Mucosa of gallbladder (tissue), 1 donor: ENCODE measurements at places on chromosomes 11 and 22. TPM values are rescaled to one million over a fixed set of nuclear protein-coding genes. Genes with fewer than 3 reads are reported as not detected.

DNA sequence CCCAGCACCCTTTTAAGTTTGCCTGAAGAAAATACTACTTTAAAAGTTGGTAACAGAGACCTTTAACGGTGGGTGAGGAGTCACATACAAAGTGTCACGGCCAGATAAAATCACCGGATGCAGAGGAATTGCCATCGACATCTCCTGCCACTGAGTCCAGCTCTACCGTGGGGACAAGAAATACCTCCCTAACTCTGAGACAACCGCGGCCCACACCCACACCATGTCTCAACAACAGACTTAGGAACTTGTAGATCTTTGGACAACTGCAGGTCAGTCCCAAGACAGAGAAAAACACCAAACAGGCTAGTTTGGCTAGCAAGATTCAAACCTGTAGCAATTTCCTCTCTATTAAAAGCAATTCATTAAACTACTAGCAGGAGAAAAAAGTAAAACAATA is 669 bp downstream of the ETS1 start:
- no peak for DNase-seq

DNA sequence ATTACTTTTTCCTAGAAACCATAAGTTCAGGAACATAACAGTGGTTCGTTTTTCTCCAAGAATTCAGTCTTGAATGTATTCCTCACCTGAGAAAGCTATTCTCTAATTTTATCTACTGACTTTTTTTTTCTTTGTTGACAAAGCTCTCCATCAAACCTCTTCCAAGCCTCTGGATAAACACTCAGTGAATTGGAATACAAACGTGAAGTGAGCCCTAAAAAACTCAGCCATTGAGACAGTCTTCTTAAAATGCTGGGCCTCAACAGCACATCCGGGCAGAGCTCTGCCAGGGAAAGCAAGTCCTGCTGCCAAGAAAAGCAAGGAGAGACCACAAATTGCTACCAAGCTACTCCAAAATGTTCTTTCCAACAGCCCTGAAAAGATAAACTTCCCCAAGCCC is 7.7 kb upstream of the SLC1A2 start:
- no peak for DNase-seq

- no peak for DNase-seq
Measured at GRCh38 chr11:10373340-10373739, 68.5 kb downstream of the ADM start.

HTR3B gene
- total RNA-seq = not detected

CEP126 gene
- 10.0 TPM for total RNA-seq

DNA sequence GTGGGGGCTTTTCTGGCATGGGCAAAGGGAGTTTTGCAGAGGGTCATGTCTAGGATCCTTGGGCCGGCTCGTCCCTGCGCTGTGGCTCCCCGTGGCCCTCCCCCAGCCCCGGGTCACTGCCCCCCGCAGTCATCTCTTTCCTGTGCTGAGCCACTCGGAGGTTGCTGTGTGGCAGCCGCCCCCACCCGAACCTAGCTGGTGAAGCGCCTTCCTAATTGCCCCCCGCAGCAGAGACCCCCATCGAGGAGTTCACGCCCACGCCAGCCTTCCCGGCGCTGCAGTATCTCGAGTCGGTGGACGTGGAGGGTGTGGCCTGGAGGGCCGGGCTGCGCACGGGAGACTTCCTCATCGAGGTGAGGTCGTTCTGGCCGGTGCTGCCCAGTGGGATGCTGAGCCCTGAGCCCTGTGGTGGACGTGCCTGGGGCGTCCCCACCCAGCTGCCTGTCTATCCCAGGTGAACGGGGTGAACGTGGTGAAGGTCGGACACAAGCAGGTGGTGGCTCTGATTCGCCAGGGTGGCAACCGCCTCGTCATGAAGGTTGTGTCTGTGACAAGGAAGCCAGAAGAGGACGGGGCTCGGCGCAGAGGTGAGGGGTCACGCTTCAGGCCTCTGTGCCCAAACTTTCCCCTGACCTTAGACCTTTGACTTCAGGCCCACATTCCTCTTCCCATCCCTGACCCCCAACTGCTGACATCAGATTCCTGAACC is 32.0 kb downstream of the SHANK3 start:
- no peak for DNase-seq

DNA sequence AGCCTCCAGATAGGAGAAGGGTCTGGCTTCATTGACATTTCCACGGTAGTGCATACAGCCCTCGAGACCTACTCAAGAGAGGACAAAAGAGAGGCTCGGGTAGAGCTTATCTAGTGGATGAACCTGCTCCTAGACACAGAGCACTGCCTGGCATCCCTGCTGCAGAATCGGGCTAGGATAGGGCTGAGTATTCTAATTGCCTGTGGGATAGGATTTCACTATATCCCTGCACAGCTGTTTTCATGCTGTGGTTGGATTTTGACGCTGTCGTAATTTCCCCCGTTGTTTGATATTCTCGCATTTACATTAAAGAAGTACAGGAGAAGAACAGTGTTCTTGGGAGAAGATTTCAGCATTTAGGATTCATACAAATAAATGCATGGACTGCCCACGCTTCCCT is 107.8 kb downstream of the KIRREL3 start:
- no peak for DNase-seq

DNA sequence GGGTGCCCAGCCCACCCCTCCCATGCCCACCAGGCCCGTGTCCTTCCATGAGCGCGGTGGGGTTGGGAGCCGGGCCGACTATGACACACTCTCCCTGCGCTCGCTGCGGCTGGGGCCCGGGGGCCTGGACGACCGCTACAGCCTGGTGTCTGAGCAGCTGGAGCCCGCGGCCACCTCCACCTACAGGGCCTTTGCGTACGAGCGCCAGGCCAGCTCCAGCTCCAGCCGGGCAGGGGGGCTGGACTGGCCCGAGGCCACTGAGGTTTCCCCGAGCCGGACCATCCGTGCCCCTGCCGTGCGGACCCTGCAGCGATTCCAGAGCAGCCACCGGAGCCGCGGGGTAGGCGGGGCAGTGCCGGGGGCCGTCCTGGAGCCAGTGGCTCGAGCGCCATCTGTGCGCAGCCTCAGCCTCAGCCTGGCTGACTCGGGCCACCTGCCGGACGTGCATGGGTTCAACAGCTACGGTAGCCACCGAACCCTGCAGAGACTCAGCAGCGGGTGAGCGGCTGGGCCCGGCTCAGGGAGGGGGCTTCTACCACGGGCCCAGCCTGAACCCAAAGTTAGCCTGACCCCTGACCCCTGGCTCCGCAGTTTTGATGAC is 3.0 kb downstream of the PKP3 start:
- DNase-seq = peak; percentile 62

DNA sequence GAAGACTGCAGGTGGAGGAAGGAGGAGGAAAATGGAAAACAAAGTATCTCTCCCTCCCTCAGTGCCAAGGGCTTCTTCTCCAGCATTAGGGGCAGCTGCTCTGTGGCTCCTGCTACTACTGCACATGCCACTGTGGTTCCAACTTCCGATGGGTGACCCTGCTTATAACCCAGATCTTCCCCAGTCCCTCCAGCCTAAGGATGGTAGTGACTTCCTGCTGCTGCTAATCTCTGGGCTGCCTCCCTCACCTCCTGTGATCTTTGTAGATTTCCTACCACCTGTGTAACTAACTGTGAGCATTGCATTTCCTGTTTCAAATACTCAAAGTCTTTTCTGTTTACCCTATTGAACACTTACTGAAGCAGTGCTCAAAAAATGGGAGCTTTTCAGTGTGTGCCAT is 28.7 kb upstream of the TRPC6 start:
- DNase-seq = no peak

DNA sequence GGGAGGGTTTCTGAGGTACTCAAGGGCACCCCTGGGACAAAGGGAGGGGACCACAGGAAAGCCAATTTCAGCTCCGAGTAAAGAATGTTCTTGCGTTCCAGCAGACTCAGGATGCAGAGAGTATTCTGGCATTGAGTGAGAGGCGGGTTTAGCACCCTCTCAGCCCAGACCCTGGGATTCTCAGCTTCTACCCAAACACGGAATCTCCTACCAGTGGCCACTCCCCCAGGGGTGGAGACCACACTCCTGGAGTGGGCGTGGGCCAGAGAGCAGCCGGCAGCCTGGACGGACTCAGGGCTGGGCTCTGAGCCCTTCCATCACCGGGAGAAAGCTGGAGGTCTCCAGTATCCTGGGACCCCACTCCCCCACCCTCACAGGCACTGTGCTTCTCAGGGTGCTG is 26.1 kb upstream of the TTLL12 start:
- no peak for DNase-seq

RNF121 gene
- total RNA-seq = 38.7 TPM

CD3E gene
- 15.7 TPM for total RNA-seq

DNA sequence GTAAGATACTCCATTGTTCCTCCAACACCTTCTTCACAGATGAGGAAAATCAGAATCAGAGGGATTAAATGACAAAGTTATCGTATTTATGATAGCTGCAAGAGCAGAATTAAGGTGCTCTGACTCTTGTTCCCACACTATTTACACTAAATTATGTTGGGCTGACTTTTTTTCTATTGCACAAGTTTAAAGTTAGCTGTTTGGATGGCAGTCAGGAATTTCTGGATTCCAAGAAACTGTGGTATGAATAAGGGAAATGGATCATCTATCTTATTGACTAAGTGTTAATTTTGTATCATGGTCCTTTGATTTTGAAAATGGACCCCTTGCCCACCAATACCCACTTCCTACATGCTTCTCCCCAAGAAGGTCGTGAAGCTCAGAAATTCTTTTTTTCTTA is 19.9 kb upstream of the APOA1 start:
- DNase-seq = no peak

DNA sequence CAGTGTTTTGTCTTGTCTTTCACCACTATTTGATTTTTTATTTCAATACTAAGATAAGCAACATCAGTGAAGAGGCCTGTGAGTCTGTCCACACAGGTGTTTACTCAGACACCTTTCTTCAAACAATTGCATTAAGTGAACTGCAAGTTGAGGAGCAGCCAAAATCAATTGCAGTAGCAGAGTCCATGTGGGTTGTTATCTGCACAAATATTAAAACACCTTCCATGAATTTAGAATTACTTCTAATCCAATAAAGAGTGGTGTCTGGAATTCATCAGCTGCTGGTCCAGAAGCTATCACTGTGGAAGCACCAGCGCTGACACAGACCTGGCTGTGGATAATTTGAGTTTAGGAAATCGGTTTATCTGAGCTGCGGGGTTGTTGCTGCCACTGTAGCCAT is 83.5 kb upstream of the FAT3 start:
- peak; percentile 71 for DNase-seq

- peak; percentile 94 for DNase-seq
Measured at GRCh38 chr11:65329944-65330403, 3.7 kb upstream of the DPF2 start.

GRCh38 chr11:80702264-80702663 is 1261.4 kb upstream of the TENM4 start:
- no peak for DNase-seq

DNA sequence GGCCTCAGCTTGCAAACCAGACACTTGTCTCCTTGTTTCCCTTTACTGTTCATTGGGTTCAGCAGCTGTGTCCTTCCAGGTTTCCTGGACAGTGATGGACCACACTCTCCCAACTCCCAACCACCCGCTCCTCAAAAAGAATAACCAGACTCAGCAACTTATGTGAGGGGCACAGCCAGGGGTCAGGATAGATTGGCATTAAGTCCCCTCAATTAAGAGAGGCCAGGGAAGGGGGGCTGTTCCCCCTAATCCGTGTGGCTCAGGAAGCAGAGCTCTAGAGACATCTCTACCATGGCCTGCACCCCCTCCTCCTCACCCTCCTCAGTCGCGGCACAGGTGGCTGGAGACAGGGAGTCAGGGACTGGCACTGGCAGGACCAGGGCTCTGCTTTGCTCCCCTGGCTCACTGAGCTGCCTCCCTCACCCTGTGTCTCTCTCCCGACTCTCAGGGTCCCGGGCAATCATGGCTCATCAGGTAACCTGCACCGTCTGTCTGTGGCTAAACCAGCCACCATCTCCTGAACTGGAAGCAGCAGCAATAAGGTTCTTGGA is 111.7 kb downstream of the ZNF280B start:
- no peak for DNase-seq

- DNase-seq = peak; percentile 19
Measured at GRCh38 chr11:9639099-9639498, 24.8 kb upstream of the SWAP70 start.

GRCh38 chr11:109785714-109786113 is 307.5 kb upstream of the ZC3H12C start:
- DNase-seq = no peak

SLC5A1 gene
- total RNA-seq = 134 TPM

GRCh38 chr11:69695581-69695980 is 8.2 kb downstream of the FGF19 start:
- no peak for DNase-seq

GRCh38 chr11:44812971-44813370 is 86.2 kb downstream of the TSPAN18 start:
- DNase-seq = no peak

DNA sequence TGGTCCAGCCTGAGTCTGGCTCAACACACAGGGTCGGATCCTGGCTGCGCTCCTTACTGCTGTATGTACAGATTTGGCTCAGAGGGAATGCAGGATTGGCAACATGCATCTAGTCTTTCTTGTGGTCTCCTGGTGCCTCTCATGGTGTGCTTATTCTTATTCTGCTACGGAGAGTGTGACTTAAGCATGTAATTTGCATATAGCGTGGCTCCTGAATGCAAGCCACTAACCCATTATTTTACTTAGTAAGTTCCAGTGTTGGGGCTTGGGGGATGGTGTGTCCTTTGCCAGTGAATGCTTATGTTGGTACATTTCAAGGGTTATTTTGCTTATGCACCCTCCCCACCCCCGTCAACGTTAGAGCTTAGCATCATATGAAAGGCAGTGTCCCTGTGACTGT is 51.2 kb downstream of the PTPRJ start:
- DNase-seq = no peak

DNA sequence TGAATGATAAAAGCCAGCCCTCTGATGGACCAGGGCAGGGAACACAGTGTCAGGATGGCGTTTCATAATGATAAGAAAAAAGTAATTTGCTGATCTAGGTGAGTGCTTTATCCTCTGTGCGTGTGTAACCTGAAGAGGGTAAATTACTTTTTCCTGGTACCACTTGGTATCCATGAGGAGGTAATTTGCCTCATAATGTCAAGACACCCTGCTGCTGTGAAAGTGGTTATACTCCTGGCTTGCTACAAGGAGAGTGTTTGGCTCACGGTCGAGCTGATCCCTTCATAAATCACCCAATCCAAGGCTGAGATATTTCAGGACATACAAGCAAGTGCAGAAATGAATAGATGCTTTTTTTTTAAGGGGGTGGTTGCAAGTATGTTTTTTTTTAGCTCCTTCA is 207.2 kb upstream of the PGR start:
- no peak for DNase-seq

SLCO2B1 gene
- total RNA-seq = 112 TPM

GRCh38 chr11:118842369-118842768 is 41.3 kb upstream of the CXCR5 start:
- DNase-seq = no peak

- DNase-seq = no peak
Measured at GRCh38 chr22:39959640-39960447, at the start of gene TMA7B. Gene TMA7B, plus strand, starts transcription at chr22:39960397. Its CDS starts 3,978 bp downstream, at chr22:39964375.

AIP gene
- total RNA-seq = 94.2 TPM

PHLDA2 gene
- total RNA-seq = 38.7 TPM

GRCh38 chr11:130272336-130272735 is 42.4 kb downstream of the ZBTB44 start:
- DNase-seq = no peak

- DNase-seq = no peak
Measured at GRCh38 chr11:2750682-2751522, 51.1 kb upstream of the KCNQ1OT1 start.

OSBPL5 gene
- total RNA-seq = 45.2 TPM
